Stimulated activated CD8-positive, alpha-beta memory T cell treated with anti-CD3 and anti-CD28 coated beads, Interleukin-4, amount 100 ng/mL, for 1 hour (primary cell): ENCODE measurements at places on chromosomes 6 and 20.

DNA sequence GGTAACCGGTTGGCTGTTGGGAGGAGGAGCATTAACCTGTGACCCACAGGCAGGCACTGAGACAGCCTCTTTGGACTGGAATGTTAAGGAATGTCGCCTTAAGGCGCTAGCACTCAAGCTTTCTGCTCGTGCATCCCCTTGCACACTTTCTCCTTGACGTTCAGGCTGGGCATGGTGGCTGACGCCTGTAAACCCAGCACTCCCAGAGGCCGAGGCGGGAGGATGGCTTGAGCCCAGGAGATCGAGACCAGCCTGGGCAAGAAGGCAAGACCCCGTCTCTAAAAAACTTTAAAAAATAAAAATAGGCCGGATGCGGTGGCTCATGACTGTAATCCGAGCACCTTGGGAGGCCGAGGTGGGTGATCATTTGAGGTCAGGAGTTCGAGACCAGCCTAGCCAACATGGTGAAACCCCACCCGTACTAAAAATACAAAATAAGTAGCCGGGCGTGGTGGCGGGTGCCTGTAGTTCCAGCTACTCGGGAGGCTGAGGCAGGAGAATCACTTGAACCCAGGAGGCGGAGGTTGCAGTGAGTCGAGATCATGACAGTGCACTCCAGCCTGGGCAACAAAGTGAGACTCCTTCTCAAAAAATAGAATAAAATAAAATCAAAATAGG is 1.9 kb upstream of the GID8 start:
- no peak for DNase-seq

DNA sequence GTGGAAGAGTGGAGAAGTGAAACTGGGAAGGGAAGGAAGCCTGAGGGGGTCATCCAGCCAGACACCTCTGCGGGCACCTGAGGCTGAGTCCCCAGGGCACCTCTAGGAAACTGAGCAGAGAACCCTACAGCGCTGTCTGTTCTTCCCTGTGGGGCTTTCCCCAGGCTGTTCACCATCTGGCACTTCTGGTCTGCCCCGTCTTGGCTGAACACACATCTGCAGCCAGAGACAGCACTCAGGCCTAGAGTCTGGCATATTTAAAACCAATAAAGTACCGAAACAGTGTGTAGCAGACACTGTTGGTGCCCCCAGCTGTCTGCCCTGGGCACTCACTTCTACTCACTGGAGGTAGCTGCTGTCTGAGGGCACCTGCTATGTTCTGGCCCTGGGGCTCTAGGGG is 9.4 kb upstream of the ARFGEF2 start:
- DNase-seq, result no peak

GRCh38 chr6:100203400-100203799 is 209.4 kb upstream of the MCHR2 start:
- DNase-seq, result no peak

GRCh38 chr20:61850926-61851900 is 214.5 kb downstream of the TAF4 start:
- DNase-seq, result no peak

GRCh38 chr20:12640251-12640650 is 368.5 kb upstream of the SPTLC3 start:
- DNase-seq, result no peak

DNA sequence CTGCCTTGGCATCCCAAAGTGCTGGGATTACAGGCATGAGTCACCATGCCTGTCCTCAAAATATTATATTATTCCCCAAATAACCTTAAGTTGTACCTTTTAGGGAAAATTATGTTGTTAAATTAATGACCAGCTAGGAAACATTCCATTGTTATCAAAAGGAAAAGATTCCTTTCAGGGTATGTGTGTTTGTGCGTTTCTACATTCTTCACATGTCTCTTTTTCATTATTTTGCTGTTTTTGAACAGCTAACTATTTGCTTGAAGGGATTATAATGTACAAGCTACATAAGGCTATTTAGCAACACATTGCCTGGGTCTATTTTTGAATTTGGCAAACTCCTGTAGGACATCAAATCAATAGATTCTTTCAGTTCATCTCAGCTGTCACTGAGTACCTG is 57.1 kb downstream of the GJA1 start:
- no peak for DNase-seq

- no peak for DNase-seq
These were observed 54.1 kb downstream of the ATXN1 start for GRCh38 chr6:16706911-16707783.

- no peak for DNase-seq
These were observed 587 bp downstream of the PDSS2 start for GRCh38 chr6:107458672-107459282.

- DNase-seq, result no peak
These were observed 9.1 kb downstream of the PI16 start for GRCh38 chr6:36963451-36964290.

DNA sequence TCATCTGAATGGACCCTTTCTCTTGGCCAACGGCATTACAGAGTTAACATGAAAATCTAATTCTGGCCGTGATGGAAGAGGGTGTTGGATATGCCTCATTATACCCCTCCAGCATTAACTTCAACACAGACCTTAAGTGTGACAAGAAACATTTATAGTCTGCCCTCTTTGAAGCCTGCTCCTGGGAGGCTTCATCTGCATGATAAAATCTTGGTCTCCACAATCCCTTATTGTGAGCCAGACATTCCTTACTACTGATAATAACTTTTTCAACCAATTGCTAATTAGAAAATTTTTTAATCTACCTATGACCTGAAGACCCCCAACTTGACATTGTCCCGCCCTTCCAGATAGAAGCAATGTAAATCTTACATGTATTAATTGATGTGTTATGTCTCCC is 9.3 kb upstream of the HBS1L start:
- DNase-seq, result no peak
